ENCODE measurements at places on chromosomes 5 and 9. TPM values are rescaled to one million over a fixed set of nuclear protein-coding genes. Genes with fewer than 3 reads are reported as not detected.

IL4 gene
- total RNA-seq: not detected

NUDT12 gene
- 3.0 TPM for total RNA-seq

SCGB3A2 gene
- not detected for total RNA-seq

DNA sequence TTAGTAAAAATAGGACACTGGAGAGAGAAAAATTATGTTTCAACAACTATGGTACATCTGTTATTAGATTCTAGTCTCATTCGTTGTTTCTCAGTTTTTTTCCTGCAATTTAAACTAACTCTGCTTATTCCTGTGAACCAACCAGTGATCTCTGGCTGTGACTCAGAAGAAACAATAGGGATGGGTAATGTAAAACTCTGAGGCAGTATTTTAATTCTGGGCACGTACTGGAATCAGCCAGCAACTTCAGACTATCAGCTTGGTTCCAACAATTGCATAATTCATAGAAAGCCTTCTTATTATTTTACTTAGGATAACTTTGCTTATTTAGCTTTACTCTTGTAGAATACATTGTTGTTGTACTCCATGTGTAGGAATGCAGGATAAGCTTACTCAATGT, 28.8 kb downstream of the MLLT3 start:
- DNase-seq: no peak

DNA sequence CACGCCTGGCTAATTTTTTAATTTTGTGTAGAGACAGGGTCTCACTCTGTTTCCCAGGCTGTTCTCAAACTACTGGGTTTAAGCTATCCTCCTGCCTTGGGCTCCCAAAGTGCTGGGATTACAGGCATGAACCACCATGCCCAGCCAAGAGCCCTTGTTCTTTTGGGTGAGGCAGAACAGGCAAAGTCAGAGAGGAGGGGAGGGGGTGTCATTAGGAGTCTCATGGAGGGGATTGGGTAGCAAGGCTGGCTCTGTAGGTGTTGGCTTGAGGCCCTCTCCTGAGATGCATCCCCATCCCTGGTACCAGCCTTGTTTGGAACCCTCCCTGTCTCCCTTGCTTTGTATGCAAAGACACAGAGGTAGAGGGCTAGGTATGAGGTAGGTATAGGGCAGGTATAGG, 24.1 kb downstream of the GSN start:
- no peak for DNase-seq
